ENCODE measurements at places on chromosomes 12 and 14.

DNA sequence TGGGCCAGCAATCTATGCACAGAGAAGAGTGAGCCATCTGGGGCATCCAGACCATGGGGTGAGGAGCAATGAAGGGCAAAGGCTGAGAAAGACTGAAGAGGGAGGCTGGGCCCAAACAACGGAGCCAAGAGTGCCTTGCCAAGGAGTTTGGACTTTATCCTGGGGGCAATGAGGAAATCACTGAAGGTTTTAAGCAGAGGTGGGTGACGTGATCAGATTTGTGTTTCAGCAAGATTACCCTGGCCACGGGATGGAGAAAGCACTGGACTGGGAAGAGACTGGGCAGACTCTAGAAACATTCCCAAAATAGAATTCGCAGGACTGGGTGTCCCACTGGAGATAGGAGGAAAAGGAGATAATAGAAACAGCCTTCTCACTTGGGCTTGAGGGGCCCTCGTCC lies 65.3 kb downstream of the DPF3 start:
- DNase-seq: no peak

GRCh38 chr12:95198914-95199313 lies 18.4 kb downstream of the FGD6 start:
- DNase-seq: no peak

GRCh38 chr14:34275078-34275477 lies 187.0 kb downstream of the SPTSSA start:
- DNase-seq: no peak

DNA sequence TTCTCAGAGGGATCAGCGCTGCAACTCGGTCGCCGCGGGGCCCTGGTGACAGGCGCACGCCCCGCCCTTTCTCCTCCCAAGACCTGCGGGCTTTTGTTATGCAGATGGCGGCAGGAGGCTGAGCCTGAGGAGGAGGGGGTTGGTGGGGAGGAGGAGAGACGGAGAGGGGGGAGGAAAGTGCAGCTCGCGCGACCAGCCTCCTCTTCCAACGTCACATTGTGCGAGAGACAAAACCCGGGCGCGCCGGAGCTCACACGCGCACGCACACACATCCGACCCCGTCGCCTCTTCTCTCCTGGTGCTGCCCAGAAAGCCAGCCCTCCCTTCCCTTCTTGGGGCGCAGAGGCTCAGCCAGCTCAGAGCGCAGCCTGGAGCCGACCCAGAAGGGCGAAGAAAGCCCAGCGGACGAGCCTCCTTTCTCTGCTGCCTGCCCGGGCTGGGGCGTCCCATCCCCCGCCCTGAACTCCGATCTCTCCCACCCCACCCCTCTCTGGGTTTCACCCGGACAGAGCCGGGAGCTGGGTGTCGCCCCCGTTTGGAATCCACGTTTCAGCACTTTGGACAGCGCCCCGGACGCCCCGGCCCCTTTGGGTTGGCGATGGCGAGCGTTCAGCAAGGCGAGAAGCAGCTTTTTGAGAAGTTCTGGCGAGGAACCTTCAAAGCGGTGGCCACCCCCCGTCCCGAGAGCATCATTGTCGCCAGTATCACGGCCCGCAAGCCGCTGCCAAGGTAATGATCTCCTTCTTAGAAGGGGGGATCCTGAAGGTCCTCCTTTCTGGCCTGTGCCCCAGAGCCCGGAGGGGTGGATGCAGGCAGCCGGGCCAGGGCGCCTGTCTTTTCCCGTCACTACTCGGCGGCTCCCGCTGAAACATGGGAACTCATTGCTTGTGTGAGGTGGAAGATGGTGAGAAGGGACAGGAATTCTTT lies at the start of gene SRRM4:
SRRM4 (plus strand) TSS at position 257 of the 927 bp plus-strand sequence; CDS start at position 599, 342 bp downstream.
- DNase-seq: no peak

- no peak for DNase-seq
These were observed 124.2 kb downstream of the SRGAP1 start for GRCh38 chr12:63968673-63969072.

- no peak for DNase-seq
These were observed 394.0 kb upstream of the SYT1 start for GRCh38 chr12:78470354-78471195.

DNA sequence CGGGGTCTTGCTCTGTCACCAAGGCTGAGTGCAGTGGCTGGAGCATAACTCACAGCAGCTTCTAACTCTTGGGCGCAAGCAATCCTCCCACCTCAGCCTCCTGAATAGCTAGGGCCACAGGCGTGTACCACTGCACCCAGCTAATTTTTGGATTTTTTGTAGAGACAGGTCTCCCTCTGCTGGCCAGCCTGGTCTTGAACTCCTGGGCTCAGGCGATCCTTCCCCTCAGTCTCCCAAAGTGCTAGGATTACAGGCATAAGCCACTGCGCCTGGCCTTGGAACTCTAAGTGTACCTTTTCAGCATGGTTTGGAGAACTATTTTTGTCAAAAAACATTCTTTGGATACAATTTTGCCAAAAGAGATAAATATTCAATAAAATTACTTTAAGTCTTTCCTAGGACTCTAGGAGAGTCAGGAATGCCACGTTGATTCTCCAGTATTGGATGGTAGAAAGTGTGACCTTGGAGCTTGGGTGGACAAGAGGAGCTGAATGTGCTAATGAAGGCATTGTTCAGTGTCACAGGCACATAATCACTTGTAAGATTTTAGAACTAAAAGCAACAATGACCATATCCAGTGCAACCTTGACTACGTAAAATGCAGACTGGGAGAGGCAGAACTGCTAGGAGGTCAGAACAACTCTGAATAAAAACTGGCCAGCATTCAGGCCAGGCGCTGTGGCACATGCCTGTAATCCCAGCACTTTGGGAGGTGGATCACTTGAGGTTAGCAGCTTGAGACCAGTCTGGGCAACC lies 2.8 kb downstream of the SRSF9 start:
- no peak for DNase-seq

- DNase-seq: no peak
These were observed 111.5 kb downstream of the NT5DC3 start for GRCh38 chr12:103729499-103729898.

DNA sequence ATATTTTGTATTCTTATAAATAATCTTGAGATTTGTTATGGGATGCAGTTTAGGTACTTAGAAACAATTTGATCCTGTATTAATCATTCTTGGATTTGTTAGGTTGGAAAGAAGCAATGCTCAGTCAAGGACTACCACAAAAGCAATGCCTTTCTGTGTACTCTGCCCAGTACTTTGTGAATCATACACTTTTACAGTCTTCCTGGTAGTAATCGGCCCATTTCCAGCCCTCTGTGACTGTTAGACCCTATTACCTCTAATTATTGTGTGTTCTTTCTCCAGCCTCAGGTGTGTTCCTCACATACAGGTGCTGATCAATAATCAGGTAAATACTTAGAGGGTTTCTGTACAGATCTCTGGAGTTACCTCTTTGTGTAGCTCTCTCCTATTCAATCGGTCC lies 609.0 kb downstream of the KCNH5 start:
- DNase-seq: no peak

- DNase-seq: peak; percentile 0
These were observed 58.6 kb downstream of the TBX3 start for GRCh38 chr12:114625294-114625851.

GRCh38 chr14:74942181-74942580 lies 13.2 kb downstream of the PGF start:
- no peak for DNase-seq

DNA sequence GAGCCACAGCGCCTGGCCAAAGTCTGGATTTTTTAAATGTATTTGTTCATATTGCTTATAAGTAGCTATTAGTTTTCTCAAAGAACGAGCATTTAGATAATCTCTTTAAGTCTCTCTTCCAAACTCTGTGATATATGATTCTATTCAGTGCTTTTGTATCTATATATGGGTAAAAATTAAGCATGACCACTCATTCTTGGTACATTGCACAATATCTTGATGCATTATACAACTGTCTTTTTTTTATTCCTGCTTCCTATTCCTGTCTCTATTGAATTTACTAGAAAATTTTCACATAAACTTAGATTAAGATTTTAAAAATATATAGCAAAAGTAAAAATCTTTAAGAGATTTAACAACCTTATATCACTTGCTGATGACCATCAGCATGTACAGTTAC lies 29.1 kb downstream of the SOCS2 start:
- no peak for DNase-seq

Data from stimulated activated CD8-positive, alpha-beta memory T cell treated with anti-CD3 and anti-CD28 coated beads, Interleukin-15, amount 100 ng/mL, for 24 hours (primary cell).